ENCODE measurements at places on chromosomes 3 and 15. TPM values are rescaled to one million over a fixed set of nuclear protein-coding genes. Genes with fewer than 3 reads are reported as not detected.

DNA sequence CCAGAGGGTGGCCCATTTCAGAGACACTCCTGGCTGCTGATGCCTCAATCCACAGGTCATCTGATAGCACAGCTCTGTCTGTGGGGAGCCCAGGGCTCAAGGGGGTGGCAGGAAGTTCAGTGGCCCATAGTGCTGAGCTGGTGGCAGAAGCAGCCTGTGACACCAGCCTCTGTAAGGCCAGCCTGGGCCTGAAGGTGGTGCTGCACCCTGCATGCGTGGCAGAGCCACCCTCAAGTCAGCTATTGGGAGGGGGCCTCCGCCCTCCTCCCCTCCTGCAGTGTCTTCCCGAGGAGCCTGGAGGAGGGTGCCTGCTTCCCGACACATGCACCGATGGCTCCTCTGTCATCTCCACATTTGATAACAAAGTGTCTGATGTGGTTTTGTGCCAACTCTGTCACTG lies 3.0 kb downstream of the PLA1A start:
- no peaks in the 10 kb centered on the region for H3K36me3 ChIP-seq
- no peak overlapping the region for H3K4me3 ChIP-seq
- H3K4me1 ChIP-seq = peaks cover 3% of the 10 kb centered on the region
- peak; percentile 39 for DNase-seq
- H3K27ac ChIP-seq = no peak overlapping the region
- peaks cover 3% of the 10 kb centered on the region for H3K27me3 ChIP-seq

GRCh38 chr15:38216763-38217162 lies 35.9 kb upstream of the SPRED1 start:
- no peaks in the 10 kb centered on the region for H3K4me1 ChIP-seq
- H3K4me3 ChIP-seq = no peak overlapping the region
- H3K27ac ChIP-seq = no peak overlapping the region
- no peaks in the 10 kb centered on the region for H3K36me3 ChIP-seq

GRCh38 chr15:97009031-97009431 lies 678.5 kb downstream of the NR2F2 start:
- peaks cover 4% of the 10 kb centered on the region for H3K4me1 ChIP-seq
- H3K4me3 ChIP-seq = no peak overlapping the region
- DNase-seq = no peak
- H3K36me3 ChIP-seq = no peaks in the 10 kb centered on the region
- H3K27ac ChIP-seq = no peak overlapping the region

FBXL22 gene
- total RNA-seq = not detected

SCAANT1 gene
- total RNA-seq = not detected

Data from glutamatergic neuron (in vitro differentiated cells).